T-helper 9 cell (primary cell): ENCODE measurements at places on chromosomes 6 and 20.

GRCh38 chr6:34457382-34457741 lies 8.5 kb upstream of the PACSIN1 start:
- no peak for DNase-seq

DNA sequence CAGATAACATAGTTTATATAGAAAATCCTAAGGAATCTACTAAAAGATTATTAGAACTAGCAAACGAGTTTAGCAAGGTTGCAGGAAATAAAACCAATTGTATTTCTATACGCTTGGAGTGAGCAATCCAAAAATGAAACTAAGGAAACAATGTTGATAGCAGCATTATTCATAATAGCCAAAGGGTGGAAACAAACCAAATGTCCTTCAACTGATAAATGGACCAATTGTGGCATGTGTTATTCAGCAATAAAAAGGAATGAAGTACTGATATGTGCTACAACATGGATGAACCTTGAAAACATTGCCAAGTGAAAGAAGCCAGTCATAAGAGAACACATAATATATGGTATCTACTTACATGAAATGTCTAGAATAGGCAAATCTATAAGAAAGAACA lies 101.0 kb upstream of the VSTM2L start:
- DNase-seq, result no peak

DNA sequence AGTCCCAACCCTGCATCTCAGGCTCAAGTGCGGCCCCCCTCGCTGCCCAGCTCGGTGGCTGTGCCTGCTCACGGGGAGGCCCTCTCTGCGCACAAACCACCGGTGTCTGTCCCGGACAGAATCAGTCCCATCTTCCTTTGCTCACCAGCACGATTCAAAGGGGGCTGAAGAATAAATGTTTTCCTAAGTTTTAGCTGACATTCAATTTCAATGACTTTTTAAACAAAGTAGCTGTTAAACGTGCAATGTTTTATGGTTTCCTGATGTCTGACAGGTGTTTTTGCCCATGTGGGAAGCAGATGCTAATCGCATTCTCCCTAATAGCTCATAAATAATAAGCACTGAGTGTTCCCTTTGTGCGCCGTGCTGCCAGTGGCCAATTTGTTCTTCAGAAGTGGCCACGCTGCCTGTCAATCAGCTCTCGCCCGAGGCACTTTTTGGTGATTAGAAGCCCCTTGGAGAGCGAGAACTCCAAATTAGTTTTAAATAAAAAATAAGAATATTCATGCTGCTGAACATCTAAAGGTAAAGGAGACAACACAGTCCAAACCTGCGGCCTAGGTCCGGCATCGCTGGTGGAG lies 26.3 kb downstream of the BHLHE23 start:
- no peak for DNase-seq

DNA sequence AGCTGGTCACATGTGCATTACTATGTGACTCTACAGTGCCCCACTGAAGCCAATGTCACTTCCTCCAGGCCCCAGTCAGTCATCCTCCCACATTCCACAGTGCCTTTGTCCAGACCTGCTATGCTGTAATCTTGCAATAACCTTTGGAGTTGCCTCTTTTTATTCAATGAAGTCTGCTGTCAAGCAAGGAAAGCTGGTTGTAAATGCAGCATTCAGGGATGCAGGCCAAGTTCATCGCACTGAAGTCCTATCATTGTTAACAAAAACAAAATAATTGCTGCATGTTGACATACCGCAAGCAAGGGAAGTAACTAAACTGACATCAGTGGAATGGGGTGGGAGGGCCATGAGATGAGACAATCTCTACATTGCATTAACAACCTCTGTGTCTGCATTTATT lies 131.2 kb upstream of the CDYL start:
- DNase-seq, result no peak

GRCh38 chr6:44842616-44843015 lies 455.1 kb downstream of the CDC5L start:
- DNase-seq, result no peak

DNA sequence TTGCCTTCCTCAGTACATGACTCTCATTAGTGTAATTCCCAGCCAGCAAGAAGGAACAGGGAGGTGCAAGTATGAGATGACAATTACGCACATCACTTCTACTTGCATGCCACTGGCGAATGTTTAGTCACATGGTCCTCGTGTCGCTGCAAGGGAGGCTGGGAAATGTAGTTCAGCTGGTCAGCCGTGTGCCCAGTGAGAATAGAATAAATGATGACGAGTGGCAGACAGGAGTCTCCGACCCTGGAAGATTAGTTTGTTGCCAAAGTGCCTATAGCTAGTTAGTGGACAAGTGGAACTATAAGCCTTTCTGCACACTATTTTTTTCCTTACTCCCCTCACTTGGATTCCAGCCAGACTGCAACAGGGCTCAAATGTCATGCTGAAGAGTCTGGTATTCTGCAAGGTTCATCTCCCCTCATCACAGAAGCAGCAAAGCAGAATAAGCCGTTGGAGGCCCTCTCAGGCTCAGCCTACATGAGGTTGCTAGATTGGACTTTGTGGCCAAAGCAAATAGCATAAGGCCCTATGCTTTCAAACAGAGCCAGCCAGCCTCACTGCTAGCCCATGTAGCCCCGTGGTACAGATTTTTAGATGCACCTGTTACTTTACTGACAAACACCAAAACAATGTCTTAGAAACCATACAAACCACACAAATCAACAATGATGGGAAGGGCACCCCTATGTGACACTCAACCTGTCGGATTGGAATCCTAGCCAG lies 9.7 kb downstream of the LINC00237 start:
- no peak for DNase-seq

DNA sequence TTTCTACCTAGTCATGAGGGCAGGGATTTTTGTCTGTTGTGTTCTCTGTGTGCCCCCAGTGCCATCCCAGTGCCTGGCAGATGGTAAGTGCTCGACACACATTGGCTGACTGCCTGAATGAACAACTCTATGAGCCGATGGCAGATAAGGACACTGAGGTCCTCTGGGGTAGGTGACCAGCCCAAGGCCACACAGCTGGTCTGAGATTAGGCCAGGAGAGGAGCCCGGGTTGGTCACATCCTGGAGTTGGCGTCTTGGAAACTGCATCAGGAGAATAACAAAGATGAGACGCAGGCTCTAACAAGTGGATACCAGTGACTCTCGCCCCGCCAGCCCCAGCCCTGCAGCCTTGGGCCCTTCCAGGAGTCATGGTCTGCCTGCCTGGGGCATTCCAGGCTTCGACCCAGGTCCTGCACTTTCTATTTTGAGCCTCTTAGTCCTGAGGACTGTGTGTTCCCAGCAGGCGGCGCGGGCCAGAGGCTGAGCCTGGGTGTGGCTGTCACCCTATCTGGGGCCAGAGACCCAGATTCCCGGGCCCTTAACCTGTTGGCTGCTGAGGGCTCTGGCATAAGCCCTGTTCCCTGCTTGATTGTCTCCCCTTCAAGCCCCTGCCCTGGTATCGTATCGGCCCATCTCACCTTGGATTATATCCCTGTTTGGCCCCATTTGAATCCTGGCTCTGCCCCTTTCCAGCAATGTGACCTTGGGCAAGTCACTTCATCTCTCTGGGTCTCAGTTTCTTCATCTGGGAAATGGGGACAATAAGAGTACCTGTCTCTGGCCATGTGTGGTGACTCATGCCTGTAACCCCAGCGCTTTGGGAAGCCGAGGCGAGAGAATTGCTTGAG lies 88.3 kb downstream of the CEBPB start:
- no peak for DNase-seq
